ENCODE measurements at places on chromosomes 5 and 9. TPM values are rescaled to one million over a fixed set of nuclear protein-coding genes. Genes with fewer than 3 reads are reported as not detected.

The GKAP1 gene
- 2.7 TPM for total RNA-seq

- DNase-seq, result no peak
Measured at GRCh38 chr5:58365791-58366190, 94.1 kb downstream of the PLK2 start.

The WDR31 gene
- total RNA-seq, result 3.0 TPM

- no peak for DNase-seq
Measured at GRCh38 chr9:127224178-127224882, 40.2 kb upstream of the GARNL3 start.

Measured in kidney epithelial cell (primary cell).